K562 (cell line): ENCODE measurements at places on chromosomes 3 and 15.

GRCh38 chr3:122389892-122390291, 5.9 kb downstream of the FAM162A start:
- DNase-seq, result no peak

DNA sequence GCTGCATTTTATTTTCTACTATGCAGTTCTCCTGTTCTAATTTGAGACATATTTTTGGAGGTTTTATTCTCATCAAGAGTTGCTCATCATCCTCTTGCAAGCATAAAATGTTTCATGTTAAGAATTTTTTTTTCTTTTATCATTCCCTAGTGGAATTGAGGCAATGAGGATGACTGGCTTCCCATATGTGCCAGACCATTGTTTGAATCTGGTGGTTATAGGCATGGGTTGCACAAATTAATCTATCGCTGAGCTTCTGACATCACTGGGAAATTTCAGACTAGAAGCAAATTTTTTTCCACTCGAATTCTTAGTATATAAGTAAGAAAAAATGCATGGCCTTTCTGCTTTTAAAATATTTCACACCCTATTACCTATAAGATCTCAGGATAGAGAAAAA, 279.1 kb upstream of the PLSCR5 start:
- DNase-seq, result no peak

DNA sequence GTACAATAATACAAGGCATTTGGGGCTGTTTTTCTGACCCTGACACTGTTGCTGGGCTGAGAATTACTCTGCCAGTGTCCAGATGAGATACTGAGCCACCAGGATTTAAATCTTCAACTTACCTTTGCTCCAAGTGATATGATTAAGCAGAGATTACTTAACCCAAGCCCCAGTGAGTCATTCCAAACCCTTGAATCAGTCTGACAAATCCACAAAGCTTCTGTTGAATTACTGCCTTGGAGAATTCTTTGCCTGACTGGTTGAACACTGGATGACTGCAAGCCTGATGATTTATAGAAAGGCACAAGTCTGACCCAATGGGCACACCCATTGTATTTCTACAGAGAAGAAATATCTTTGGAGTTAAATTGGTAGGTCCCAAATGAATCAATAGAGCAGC, 88.2 kb upstream of the TSC22D2 start:
- no peak for DNase-seq

GRCh38 chr3:184868477-184868876, 56.5 kb downstream of the VPS8 start:
- DNase-seq, result no peak

GRCh38 chr3:186955898-186956696, 25.8 kb downstream of the ST6GAL1 start:
- DNase-seq, result peak; percentile 55

DNA sequence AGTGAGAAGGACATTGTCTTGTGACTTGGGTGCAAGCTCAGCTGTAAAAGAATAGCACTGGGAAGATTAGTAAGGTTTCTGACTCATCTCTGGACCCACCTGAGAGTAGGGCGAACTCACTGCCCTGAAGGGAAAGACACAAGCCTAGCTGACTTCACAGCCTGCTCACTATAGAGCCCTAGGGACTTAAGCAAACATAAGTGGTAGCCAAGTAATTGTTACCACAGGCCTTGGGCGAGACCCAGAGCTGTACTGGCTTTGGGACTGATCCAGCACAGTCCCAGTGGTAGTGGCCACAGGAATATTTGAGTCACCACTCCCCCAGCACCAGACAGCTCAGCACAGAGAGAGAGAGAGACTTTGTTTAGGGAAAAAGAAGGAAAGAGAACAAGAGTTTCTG, 429.9 kb downstream of the TBL1XR1 start:
- no peak for DNase-seq

GRCh38 chr3:184769382-184770170, 42.4 kb upstream of the VPS8 start:
- DNase-seq, result no peak

DNA sequence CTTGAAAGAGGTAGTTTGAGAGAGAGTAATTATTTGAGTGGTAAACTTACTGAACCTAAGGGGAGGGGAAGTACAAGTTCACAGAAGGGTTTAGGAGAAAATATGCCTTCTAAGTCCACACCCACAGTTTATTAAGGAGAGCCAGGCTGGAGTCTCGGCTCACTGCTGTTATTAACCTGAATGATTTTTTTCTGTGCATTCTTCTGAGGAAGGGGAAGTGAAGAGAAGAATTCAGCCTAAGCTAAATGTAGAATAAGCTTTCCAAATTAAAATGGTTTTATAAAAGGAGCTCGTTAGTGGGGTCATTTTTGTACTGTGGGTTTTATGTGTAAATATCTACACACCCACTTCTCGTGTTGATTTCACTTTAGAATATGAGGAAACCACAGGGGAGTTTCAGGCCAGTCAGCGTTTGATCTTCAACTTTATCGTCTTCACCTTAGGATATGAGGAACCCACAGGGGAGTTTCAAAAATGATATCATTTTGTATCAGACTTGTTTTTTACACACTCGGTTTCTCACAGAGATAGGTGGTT, 1.5 kb downstream of the WHAMM start:
- DNase-seq, result no peak

DNA sequence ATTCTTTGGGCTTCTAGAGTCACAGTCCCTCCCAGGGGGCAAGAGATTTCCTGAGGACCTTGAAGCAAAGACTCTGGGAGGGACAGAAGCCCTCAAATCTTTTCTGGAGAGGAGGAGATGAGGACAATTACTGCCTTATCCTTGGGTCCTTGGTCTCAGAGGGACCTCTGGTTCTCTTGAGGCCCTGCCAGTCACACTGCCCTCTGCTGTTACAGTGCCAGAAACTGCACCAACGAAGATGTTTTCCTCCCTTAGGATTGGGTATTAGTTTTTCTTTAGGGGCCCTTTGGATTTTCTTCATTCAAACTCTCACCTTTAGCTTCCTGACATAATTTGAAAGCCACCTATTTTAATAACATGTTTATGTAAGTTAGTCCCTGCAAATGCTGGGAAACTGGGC, 58.2 kb upstream of the SCN5A start:
- DNase-seq, result no peak

DNA sequence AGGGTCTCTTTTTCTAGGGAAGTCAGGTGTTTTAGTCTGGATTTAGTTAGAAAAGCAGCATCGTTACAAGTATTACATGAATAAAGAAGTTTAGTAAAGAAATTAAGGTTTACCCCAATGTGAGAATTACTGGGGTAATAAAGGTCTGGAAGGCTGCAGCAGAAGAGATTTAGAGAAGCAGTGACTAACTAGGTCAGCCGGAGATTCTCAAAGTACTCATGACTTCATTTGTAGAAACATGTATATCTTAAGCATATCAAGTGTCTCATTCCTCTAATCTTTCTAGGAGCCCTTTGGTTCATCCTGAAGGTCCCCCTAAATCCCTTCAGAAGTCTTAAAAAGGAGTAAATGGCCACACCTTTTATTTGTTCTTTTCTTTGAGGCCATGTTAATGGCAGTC, 26.0 kb downstream of the DTWD1 start:
- no peak for DNase-seq

- no peak for DNase-seq
Observed at GRCh38 chr3:52054661-52055511, 1.5 kb downstream of the DUSP7 start.

DNA sequence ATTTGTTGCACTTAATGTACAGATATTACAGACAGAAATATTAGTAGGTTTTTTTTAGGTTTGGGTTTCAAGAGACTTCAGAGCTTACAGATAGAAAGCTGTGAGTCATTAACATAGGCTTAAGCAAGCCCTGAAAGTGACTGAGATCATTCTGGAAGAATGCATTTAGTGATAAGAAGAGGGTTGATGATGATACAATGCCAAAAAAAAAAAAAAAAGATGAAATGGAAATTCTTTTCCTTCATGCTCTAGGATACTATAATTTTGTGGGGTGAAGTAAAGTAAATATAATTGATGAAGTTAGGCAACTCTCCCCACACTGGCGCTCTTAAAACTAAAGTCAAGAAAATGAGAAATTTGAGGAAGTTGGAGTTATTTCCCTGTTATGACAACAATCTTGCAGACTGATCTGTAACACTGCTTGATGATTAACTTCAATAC, 169.4 kb upstream of the ZNF385D start:
- no peak for DNase-seq

GRCh38 chr15:22945071-22945470, 35.1 kb downstream of the CYFIP1 start:
- DNase-seq, result no peak

- DNase-seq, result no peak
Observed at GRCh38 chr3:197426121-197426566, 127.7 kb upstream of the DLG1 start.

DNA sequence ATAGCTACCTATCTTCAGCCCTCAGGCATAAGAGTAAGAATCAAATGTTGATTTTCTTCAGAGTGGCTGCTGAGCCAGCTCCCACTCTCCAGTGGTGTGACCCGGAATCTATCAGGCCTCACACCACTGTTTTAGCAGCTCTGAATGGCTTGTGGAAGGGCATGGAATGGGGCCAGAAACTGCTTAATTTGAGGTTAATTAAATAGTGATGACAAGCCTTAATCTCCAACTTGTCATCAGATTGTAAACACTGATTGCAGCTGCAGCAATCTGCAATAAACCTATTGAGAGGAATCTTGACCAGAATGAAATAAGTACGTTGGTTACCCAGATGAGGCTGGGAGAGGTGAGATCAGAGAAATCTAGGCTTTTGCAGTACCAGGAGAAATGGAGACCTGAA, 317.4 kb downstream of the FHIT start:
- no peak for DNase-seq

DNA sequence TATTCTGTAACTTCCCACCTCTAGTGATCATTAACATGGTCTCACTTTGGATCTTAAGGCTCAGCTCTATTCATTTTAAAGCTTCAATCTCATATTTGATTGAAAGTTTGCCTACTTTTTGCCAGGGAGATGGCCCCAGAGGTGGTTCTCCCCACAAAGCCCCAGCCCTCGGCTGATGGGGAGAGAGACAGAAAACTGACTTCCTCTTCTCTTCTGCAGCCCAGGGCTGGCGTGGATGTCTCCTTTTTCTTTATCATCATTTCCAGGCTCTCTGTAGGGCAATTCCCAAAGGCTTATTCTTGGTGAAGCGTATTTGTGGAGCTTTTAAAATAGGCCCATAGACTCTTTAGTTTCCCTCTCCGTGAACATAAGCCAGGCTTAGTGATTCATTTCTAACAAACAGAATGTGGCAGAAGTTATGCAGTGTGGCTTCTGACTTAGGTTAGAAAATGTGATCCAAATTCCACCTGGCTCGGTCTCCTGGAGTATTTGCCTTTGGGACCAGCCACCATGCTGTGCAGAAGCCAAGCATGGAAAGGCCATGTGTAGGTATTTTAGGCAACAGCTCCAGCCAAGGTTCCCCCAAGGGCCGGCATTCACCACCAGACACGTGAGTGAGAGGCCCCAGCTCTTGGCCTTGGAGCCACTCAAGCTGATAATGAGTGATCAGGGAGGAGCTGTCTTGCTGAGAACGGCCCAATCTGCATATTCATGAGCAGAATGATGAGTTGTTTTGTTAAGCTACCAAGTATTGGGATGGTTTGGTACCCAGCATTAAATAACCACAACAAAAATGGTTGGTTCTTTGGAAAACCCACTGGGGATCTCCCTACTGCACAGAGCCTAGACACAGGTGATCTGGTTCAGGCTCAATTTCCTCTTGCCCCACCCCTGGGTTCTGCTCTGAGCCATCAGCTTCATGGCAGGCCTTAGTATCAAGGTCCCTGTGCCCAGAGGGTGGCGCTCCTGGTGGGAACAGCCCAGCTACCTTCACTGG, 353.2 kb upstream of the PROK2 start:
- DNase-seq, result peak; percentile 48

DNA sequence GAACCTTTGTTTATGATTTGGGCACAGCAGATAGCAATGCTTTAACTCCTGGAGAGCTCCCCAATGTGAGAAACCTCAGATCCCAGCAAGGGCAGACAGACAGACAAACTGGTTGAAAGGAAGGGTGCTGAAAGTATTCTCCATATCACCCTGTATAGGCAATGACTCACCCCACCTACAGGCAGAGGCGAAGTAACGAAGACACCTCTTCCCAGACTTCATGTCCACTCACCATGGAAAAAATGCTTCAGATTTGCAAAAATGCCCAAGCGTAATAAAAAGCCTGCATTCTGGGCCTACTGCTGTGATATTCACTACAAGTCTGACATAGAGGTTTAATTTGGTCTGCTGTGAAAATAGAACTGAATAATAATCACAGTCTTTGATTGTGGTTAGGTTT, 50.5 kb downstream of the THBS1 start:
- no peak for DNase-seq

- DNase-seq, result peak; percentile 45
Observed at GRCh38 chr3:141360888-141361598, 7.3 kb upstream of the ZBTB38 start.

DNA sequence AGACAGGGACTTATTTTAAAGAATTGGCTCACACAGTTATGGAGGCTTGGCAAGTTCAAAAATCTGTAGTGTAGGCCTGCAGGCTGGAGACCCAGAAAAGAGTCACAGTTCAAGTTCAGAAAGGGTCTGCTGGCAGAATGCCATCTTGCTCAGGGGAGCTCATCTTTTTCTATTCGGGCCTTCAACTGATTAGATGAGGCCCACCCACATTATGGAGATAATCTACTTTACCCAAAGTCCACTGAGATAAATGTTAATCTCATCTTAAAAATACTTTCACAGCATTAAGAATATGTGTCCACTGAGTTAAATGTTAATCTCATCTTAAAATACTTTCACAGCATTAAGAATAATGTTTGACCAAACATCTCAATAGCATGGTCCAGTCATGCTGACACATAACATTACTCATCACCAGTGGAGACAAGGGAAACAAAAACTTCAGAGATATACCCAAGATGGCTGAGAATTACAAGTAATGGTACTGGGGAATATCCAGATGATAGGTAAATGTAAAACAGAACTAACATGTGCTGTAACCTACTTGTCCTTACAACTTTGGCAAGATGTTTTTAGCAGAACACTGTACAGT, 74.3 kb upstream of the STAC start:
- no peak for DNase-seq

DNA sequence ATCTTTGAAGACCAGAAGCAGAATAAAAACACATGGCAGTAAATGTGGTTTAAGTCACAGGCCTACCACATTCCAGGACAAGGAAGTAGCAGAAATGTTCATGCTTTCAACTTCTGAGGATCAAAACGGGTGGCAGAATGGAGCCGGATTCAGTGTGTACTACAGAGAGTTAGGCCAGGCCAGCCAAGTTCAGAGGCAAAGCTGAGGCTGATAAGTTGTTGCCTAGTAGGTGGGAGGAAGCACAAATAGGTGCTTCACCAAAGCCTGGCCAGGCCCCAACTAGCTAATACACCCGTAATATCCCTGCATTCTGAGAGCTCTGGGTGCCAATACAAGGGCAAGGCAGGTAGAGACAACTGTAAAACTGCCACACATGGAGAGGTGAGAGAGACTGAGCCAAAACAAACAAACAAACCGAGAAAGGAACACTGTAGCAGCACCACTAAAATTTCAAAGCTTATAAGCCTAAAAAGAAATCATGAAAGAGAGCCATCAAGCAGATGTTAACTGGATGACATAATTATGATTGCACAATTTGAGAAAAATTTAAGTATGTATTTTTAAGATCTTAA, 156.4 kb upstream of the CBLB start:
- DNase-seq, result no peak
